Neuronal stem cell (in vitro differentiated cells): ENCODE measurements at places on chromosomes 1 and 21.

DNA sequence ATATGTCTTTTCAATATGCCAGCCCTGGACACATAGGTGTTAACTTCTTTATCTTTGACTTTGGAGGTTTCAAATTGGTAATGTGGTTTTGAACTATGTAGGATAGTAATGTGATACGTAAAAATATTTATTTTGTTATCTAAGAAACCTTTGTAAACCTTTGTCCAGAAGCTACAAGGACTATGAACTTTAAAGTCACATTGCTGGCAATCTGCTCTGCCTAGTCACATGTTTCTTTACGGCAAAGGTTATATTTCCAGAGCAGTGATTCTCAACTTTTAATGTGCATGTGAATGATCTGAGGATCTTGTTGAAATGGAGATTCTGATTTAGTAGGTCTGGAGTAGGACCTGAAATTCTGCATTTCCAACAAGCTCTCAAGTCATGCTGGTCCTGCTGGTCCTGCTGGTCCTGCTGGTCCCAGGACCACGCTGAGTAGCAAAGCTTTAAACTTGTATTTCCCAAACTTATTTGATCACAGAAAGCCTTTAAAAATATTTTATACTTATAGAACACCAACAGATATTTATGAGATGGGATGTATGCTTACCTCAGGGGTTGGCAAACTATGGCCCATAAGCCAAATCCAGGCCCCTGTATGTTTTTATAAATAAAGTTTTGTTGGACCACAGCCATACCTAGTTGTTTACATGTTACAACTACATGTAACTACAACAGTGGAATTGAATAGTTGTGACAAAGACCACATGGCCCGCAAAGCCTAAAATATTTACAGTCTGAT, 57.9 kb upstream of the QSOX1 start:
- no peak for DNase-seq

- DNase-seq: no peak
Measured at GRCh38 chr21:28160378-28160777, 832.3 kb downstream of the LTN1 start.

DNA sequence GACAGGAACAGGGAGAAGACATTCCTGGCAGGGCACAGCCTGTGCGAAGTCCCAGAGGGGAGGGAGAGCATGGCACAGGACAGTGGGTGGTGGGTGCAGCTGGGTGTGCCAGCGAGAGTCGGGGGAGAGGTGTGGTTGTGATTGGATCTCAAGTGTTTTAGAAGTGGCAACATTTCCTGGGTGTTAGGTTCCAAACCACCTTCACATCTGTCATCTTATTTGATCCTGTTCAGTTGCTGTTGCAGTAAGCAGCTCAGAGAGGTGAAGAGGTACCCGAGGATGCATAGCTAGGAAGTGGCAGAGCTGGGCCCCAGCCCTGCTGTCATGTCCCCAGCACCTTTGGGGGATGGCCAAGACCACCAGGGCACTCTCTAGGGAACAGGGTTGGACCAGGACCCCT, 22.0 kb upstream of the DISP3 start:
- DNase-seq: no peak

DNA sequence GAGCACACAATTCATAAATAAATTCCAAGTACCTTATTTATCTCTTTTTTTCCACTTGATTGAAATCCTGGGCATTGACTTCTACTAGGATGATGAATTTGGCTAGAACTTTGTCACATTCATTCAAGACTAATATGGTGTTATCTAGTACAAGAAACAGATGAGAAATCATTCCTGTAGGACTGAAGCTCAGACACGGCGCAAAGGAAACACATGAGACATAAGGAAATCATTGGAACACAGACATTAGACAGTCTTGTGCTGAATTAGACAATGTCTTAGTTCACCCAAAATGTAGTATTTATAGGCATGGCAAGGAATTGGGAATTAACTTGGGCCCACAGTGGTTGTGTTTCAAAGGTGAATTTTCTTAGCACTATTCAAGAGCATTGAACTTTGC, 305.7 kb downstream of the SETD4 start:
- DNase-seq: no peak

GRCh38 chr1:74517599-74518051, 5.2 kb upstream of the LRRC53 start:
- no peak for DNase-seq

DNA sequence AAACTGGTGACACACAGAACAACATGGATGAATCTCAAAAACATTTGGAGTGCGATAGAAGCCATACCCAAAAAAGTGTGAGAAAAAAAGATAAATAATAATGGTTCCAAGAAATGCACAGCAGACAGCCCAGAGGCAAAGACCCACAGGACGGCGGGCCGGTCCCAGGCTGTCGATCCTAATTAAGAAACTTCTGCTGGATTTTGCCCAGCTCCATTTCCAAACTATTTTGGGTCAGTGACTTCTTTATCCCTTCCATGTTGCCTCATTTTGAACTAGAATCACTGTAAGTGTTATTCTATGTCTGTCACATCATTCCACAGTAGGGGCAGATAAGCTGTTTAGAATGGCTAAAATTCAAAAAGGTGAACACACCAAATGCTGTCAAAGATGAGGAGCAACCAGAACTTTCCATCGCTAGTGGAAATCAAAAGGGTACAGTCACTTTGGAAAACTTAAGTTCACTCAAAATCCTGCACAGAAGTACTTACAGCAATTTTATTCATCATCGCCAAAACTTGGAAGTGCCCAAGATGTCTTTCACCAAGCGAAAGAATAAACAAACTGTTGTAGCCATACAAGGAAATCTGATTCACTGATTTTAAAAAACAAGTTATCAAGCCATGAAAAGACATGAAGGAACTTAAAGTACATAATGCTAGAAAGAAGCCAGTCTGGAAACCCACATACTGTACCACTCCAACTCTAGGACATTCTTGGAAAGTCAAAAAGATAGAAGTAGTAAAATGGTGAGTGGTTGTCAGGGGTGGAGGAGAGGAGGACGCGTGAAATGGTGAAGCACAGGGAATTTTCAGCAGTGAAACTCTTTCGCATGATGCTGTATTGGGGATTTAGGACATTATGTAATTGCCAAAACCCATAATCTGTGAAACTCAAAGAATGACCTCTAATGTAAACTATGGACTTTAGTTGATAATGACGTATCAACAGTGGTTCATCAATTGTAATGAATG, 7.5 kb downstream of the NBPF1 start:
- DNase-seq: no peak

- no peak for DNase-seq
Measured at GRCh38 chr1:207346513-207346912, 25.0 kb downstream of the CD55 start.

DNA sequence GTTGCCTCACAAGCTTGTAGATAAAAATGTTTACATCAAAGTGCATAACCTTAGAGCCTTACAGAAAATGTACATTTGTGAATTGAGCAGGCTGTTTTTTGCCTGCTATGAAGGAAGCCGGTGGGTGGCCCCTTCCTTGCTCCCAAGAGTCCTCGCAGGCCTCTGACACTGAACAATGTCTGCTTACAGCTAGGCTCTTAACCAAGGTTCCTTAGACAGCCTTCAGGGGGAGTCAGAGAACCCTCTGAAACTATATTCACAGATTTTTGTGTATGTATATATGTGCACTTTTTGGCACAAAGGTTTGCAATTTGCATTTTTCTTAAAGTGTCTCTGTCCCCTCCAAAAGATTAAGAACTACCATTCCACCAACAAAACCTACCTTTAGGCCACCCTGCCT, 282.6 kb downstream of the BARHL2 start:
- DNase-seq: no peak

DNA sequence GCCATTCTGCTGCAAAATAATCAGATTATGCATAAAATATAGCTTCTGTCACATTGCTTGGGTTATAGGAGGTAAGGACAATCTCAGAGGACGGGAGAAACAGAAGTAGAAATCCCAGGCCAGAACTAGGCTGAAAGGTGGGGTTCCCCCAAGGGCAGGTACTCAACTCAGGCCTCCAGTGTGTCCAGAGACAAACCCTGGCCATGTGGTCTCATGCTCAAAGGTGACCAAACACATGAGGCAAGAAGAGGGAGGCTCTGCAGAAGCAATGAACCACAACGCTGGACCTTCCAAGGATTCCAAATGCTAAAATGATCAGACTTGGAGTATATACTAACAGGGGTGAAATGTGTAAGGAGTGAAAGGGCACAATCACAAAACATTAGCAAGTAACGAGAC, 103.8 kb downstream of the DMRTB1 start:
- no peak for DNase-seq

GRCh38 chr1:59692591-59692990, 122.2 kb upstream of the HOOK1 start:
- no peak for DNase-seq

- no peak for DNase-seq
Measured at GRCh38 chr1:23023174-23023845, 4.0 kb downstream of the KDM1A start.

- DNase-seq: no peak
Measured at GRCh38 chr21:32167513-32167912, 111.3 kb downstream of the MIS18A start.

DNA sequence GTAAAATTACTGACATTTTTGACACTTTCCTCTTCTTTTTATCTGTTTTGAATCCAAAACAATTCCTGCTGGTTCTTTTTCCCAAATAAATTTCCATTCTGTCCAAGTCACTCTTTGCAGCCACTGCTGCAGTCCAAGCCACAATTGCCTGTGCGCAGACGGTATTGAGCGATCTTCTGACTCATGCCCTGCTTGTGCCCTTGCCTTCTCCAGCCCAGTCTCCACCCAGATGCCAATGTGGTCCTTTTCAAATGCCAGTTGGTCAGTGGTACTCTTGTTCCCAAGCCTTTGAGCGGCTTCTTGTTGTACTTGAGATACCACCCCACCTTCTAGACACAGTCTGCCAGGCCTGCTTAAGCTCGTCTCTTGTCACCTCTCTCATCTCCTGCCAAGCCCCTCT, 78.9 kb downstream of the CAMTA1 start:
- DNase-seq: no peak

- DNase-seq: no peak
Measured at GRCh38 chr1:157482174-157482573, 70.1 kb downstream of the FCRL5 start.

- no peak for DNase-seq
Measured at GRCh38 chr21:25528515-25528914, 78.8 kb downstream of the MRPL39 start.

GRCh38 chr1:67489643-67490042, 59.4 kb upstream of the SERBP1 start:
- DNase-seq: no peak

- no peak for DNase-seq
Measured at GRCh38 chr1:158272681-158273080, 17.0 kb upstream of the CD1C start.

GRCh38 chr1:32770221-32770731, 46.9 kb downstream of the YARS1 start:
- DNase-seq: no peak

GRCh38 chr1:34696981-34697380, 57.9 kb upstream of the GJB5 start:
- no peak for DNase-seq

GRCh38 chr1:231691618-231692259, 65.1 kb downstream of the DISC1 start:
- DNase-seq: peak; percentile 6

DNA sequence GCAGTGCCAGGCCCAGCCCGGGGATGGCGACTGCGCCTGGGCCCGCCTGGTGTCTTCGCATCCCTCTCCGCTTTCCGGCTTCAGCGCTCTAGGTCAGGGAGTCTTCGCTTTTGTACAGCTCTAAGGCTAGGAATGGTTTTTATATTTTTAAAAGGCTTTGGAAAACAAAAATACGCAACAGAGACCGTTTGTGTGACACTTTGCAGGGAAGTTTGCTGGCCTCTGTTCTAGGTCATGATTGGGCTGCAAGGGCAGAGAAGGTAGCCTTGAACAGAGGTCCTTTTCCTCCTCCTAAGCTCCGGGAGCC, 719 bp downstream of the SOD1 start:
- DNase-seq: no peak

DNA sequence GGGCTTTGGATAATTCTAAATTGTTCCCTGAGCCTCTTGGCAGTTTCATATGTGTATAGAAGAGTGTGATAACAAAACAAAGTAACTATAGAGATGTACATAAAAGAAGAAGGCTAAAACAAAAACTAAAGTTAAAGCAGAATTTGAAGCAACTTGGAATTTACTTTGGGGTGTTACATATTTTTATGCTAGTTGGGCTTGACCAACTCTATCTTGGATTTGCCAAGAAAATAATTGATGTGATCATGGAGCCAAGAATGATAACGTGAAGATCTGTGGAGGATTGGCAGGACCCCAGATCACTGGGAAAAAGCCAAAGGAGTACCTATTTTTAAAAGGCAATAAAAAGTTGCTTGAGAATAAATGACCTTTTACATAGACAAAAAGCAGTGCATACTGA, 206.9 kb downstream of the LMO4 start:
- DNase-seq: no peak

- DNase-seq: no peak
Measured at GRCh38 chr1:199221371-199222150, 582.7 kb downstream of the PTPRC start.

GRCh38 chr1:226761322-226761721, 22.2 kb upstream of the ITPKB start:
- DNase-seq: no peak
